ENCODE measurements at places on chromosomes 5 and 9. TPM values are rescaled to one million over a fixed set of nuclear protein-coding genes. Genes with fewer than 3 reads are reported as not detected.

Gene SV2C
- 0.10 TPM for total RNA-seq

Gene NUP188
- 22.5 TPM for total RNA-seq

Gene VLDLR
- 144 TPM for total RNA-seq

Gene COL23A1
- total RNA-seq: 22.1 TPM

Gene LOX
- 2.8 TPM for total RNA-seq

Gene ARRDC1
- total RNA-seq: 12.0 TPM

Gene NIPSNAP3A
- total RNA-seq: 25.2 TPM

Gene PCDHB9
- 0.55 TPM for total RNA-seq

Gene PTGDS
- total RNA-seq: 5,119 TPM

Gene PCDHGA1
- total RNA-seq: 3.6 TPM

GRCh38 chr9:4667681-4668080 is 1.4 kb upstream of the SPATA6L start:
- no peak for DNase-seq

- DNase-seq: no peak
Measured at GRCh38 chr5:80930940-80931339, 29.2 kb upstream of the RASGRF2 start.

DNA sequence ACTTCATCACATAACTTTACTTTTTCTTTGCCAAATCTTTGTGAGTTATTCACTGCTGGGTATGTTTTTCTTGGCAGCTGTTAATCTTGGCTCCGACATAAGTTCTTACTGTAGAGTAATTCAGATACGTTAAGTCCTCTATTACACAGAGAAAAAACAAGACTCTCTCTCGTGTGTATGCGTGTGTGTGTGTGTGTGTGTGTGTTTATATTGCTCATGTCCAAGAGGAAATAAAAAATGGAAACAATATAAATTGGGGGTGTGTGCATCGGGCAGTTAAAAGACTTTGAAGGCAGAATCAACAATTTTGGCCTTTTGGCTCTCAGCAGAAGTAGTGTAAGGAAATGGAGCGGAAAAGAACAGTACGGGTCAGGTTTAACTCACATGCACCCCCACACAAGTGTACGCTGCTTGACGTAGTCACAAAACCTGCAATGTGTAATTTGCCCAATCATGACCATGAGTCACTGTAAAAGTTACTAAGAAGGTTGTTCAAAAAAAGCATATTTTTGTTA is 67.2 kb upstream of the IFNE start:
- DNase-seq: no peak

DNA sequence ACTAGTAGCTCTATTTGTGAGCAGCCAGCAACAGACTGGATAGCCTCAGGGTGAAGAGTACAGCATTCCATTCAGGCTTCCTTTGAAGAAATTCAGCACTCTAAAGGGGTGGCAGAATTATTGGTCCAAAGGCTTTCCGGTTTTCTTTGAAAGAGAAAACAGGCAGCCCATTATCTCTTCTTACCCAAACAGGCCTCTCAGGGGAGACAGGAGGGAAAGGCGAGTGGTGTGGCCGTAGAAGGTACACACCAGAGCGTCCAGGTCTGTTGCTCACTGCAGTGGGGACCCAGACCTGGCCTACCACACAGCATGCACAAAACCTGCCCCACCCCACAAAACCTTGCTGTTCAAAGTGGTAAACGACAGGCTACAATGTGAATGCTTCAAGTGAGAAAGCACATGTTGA is 83.3 kb downstream of the ZNF608 start:
- no peak for DNase-seq

GRCh38 chr9:114991861-114992260 is 61.5 kb upstream of the TNFSF8 start:
- no peak for DNase-seq

DNA sequence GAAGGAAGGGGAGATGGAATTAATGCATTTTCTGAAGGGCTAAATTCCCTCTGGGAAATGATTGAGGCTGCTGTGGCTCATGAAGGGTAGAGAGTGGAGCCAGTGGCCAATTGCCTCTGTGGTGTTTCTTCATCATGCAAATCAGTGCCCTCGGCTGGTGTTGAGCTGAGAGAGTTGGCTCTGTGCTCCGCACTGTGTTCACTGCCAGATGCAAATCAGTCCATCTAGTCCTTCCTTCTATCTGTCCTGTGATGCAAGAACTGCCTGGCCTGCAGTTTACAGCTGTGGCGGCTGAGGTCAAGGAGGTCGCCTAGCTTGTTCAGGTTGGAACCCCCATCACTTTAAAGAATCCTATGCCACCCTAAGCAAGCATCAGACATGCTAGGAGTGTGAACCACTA is 6.0 kb downstream of the TMEM171 start:
- no peak for DNase-seq

GRCh38 chr9:111035543-111036428 is 2.5 kb downstream of the LPAR1 start:
- DNase-seq: no peak

GRCh38 chr5:96537386-96537785 is 104.3 kb upstream of the PCSK1 start:
- DNase-seq: no peak

- no peak for DNase-seq
Measured at GRCh38 chr5:92977846-92978540, 603.0 kb downstream of the NR2F1-AS1 start.

DNA sequence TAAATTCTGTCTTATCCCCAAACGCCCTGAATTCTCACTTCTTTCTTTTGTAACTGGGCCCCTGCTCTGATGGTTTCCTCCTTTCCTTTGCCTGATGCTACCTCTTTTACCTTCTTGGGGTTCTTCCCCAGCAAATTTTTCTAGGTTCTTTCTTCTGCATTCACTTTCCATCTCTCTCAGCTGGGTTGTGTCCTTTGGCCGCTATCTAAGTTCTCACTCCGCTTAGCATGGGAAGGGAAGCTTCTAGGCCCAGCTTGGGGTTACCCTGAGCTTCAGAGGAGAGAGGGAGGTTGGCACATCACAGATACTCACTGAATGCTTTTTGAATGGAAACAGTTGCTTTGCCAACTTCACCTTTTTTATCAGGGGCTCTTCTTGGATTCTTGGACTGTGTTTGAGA is 17.0 kb downstream of the PALM2AKAP2 start:
- DNase-seq: no peak

DNA sequence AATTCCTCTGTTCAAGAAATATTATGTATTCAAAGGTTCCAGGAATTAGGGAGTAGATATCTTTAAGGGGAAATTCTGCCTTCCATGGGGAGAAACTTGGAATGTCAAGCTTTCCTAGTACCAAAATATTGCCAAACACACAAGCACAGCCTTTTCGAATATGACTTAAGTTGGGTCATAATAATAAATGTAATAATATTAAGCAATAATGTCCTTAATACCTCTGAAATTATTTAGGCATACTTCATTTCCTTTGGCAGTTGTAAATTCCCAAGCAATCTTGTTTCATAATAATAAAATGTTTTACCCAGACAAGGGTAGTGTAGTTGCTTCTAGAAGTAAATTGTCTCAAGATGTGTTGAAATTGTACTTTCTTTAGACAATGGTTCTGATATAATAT is 630.3 kb upstream of the CDH18 start:
- DNase-seq: no peak

- no peak for DNase-seq
Measured at GRCh38 chr9:99720455-99721050, 101.1 kb upstream of the NR4A3 start.

DNA sequence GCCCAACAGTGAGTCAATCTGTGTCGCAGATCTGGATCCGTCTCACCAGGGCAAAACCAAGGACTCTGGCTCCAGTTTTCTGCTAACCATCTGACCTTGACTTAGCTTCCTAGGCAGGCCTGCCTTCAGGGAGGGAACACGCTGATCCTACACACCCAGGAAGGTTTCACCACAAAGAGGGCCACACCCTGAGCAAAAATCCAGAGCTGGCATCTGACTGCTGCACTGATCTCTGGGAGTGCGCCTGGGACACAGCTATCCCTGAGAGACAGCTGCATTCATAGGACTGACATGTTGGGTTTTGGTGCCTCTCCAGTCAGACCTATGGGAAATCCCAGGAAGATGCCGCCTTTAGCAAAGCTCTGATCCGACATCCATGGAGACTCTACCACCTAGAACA is 47.5 kb downstream of the CDK5RAP2 start:
- DNase-seq: no peak

GRCh38 chr9:27426511-27427271 is 97.4 kb upstream of the IFNK start:
- no peak for DNase-seq

GRCh38 chr5:77635917-77636640 is 2.4 kb downstream of the OTP start:
- DNase-seq: no peak

DNA sequence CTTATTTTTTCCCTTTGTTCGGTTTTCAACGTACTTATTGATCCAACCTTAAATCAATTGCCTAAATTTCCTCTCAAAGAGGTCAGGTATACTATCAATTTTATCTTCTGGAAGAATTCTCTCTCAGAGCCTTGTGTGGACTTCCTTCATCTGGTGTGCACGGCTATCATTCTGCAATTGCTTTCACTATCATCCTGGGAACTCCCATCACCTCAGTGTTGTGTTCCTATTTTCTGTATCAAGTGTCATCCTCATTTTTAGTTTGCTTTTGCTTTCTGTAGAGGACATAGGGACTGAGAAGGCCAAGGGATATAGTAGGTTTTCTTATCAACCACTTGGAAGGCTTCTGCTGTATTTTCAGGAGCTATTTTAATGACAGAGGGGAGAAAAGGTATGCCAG is 11.3 kb downstream of the STOM start:
- no peak for DNase-seq

DNA sequence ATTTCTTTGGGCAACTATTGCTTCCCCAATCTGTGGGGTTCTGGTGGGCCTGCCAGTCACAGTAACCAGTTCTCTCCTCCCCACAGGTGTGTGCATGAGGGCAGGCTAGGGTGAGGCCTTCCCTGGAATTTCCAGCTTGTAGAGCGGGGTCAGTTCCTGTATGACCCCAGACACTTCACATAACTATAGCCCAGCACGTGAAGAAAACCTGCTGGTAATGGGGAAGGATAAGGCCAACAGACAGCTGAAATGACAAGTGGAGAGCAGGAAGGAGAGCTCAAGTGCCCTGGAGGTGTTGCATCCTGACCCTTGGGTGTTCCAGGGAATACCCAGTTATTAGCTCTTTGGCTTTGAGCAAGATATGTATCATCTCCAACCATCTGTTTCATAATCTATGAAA is 142.2 kb downstream of the CDC42SE2 start:
- no peak for DNase-seq

DNA sequence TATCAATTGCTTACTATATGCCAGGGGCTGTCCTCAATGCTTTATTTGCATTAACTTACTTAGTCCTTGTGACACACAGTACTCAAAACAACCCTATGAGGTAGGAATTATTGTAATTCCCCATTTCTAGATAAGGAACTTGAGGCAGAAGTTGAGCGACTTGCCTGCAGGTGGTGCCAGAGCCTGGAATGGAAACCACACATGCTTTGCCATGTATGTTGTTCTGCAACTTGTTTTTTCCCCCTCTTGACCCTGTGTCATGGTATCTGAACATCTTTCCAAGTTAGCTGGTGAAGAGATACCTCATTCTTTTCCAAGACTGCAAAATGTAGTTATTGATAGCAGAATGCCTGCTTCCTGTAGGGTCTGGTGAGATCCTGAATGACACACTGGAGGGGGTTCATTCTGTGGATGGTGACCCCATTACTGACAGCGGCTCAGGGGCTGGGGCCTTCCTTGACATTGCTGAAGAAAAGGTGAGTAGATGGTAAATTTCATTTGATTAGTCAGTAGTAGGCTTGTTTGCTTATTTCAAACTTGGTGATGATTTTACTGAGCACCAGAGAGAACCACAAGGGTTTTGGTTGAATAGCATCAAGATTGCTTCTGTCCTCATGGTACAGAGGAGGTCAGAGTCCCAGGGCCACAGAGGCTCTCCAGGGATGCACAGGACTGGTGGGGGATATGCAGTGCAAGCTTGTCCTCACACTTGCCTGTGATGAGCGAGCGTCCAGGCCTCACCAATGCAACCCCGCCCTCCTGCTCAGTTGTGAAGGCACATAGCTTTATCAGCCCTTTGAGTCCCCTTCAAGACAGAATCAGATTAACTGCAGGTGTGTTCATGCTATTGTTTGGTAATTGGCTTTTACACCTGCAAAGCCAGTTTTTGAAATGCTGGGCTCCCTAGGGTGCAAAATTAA is 57.0 kb downstream of the COL15A1 start:
- no peak for DNase-seq

GRCh38 chr9:69324549-69325401 is at the start of gene ENTREP1:
ENTREP1 (plus strand) TSS chr9:69325215; CDS start chr9:69325310, 95 bp downstream.
- peak; percentile 64 for DNase-seq

DNA sequence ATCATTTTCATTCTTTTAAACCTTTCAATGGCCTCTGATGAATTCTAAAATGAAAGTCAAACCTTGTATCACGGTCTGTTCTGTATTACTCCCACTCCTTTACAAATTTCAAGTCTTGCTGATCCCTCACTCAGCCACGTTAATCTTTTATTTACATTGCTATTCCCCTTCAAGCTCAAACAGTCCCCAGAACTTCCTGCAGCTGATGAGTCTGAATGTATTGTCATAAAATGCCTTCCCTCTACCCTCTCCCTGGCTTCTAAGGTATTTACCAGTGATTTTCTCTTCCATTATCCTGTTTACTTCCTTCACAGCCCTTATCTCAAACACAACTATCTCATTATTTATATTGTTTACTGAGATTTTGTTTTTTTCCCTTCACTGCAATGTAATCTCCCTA is 562.3 kb upstream of the C9orf72 start:
- DNase-seq: no peak

- peak; percentile 16 for DNase-seq
Measured at GRCh38 chr5:150000990-150001659, 586 bp downstream of the HMGXB3 start.

All from heart right ventricle (tissue), 16 donors.